ENCODE measurements at places on chromosomes 7 and 10.

DNA sequence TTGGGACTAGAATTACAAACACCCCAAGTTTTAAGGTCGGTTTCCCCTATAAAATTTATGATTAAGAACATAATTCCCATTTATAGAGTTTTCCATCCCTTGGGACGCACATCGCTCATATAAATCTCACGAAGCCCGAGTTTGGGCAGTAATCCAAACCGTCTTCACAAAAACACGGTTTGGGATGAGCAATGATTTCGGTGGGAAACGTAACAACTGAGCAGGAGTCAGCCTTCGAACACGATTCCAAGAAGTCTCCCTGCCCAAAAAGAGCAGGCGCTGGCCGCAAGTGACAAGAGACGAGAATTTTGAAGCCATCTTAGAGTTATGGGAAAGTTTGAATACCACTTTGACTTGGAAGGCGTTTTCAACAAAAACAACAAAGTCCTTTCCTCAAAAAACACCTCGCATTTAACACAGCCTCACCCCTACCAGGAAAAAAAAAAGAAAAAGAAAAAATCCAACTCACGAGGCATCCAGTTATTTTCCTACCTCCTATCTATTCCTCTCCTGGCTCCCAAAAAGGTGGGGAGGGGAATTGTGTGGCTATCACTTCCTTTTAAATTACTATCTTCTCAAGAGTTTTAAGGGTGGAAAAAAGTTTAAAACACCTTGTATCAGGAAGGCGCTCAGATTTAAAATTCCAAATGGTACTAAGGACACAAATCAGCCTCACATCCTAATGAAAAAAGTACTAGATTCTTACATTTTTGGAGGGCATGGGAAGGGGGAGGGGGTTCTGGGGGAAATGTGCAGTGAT is 1.6 kb downstream of the SEPHS1 start:
- no peak for DNase-seq
- H3K27me3 ChIP-seq: no peaks in the 10 kb centered on the region
- H3K4me1 ChIP-seq: peaks cover 51% of the 10 kb centered on the region
- peaks cover 23% of the 10 kb centered on the region for H3K36me3 ChIP-seq
- peak overlapping the region; percentile 92 for H3K27ac ChIP-seq

DNA sequence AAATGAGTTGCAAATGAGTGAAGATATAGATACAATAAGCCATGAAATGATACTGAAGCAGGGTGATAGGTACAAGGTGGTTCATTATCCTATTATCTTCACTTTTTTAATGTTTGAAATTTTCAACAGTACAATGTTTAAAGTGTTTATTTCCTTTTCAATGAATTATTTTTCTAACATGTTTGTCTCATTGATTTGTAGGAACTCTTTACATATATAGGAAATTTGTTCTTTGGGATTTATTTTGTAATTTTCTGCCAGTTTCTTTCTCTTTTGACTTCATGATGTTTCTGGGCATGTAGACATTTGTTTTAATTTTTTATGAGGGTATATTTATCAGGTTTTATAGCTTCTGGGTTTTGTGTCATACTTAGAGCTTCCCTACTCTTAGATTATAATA is 108.9 kb downstream of the EXOC4 start:
- DNase-seq: no peak
- no peaks in the 10 kb centered on the region for H3K27me3 ChIP-seq
- H3K4me3 ChIP-seq: no peak overlapping the region
- no peak overlapping the region for H3K27ac ChIP-seq
- H3K4me1 ChIP-seq: peaks cover 7% of the 10 kb centered on the region
- peaks cover 27% of the 10 kb centered on the region for H3K36me3 ChIP-seq

DNA sequence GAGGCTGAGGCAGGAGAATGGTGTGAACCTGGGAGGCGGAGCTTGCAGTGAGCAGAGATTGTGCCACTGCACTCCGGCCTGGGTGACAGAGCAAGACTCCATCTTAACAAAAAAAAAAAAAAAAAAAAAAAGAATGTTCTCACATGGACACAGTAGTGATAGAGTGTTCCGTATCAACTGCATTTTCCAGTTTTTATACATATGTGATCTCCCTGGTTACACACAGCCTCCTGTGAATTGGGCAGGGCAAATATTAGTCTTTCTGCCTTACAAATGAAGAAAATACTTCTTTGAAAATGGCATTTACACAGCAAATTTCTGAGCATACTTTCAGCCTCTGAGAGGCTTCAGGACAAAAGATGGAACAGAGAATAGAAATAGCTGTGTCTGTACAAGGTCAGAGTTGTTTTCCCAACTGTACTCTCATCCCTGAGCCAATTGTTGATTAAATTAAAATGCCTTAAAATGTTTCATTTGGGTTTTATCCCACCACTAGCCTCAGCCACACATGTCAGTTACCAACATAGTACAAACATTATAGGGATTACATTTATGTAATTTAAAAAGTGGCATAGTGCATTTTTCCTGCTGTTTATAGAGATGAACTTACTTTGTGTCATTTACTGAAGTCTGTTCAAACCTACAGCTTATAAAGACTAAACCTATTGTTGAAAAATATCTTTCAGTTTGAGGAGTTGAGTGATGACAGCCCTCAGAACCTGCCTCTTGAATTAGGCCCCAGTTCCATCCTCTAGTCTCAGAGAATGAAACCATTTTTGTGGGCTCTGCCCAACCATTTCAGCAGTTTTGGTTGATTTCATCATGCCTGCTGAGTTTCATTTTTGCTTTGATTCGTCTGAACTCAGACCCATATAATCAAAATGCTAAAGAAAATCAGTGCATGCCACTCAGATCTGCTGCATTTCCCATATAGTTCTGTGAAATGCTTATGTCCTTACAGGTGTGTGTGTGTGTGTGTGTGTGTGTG is 609.4 kb upstream of the C7orf33 start:
- H3K27ac ChIP-seq: no peak overlapping the region
- DNase-seq: no peak
- no peaks in the 10 kb centered on the region for H3K36me3 ChIP-seq
- no peaks in the 10 kb centered on the region for H3K4me1 ChIP-seq
- H3K4me3 ChIP-seq: no peak overlapping the region

DNA sequence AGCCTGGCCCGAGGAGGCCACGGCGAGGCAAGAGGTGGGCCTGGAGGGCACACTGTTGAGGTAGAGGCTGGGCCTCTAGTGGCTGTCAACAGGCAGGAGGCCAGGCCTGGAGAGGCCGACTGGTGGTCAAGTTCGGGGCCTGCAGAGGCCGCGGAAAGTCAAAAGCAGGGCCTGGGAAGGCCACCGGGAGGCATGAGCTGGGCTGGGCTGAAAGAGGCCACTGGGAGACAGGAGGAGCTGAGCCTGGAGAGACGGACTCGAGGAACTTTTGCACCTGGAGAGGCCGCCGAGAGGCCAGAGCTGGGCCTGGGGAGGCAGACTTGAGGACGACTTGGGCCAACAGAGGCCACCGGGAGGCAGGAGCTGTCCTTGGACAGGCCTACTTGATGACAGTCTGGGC is 321.2 kb downstream of the ZNF479 start:
- H3K27ac ChIP-seq: no peak overlapping the region
- H3K27me3 ChIP-seq: no peaks in the 10 kb centered on the region
- no peak for DNase-seq
- no peaks in the 10 kb centered on the region for H3K36me3 ChIP-seq
- H3K4me3 ChIP-seq: no peak overlapping the region
- H3K4me1 ChIP-seq: no peaks in the 10 kb centered on the region

- H3K4me1 ChIP-seq: peaks cover 49% of the 10 kb centered on the region
- no peak overlapping the region for H3K27ac ChIP-seq
- H3K27me3 ChIP-seq: peaks cover 3% of the 10 kb centered on the region
Measured at GRCh38 chr10:33095867-33096815, 138.1 kb upstream of the ITGB1 start.

DNA sequence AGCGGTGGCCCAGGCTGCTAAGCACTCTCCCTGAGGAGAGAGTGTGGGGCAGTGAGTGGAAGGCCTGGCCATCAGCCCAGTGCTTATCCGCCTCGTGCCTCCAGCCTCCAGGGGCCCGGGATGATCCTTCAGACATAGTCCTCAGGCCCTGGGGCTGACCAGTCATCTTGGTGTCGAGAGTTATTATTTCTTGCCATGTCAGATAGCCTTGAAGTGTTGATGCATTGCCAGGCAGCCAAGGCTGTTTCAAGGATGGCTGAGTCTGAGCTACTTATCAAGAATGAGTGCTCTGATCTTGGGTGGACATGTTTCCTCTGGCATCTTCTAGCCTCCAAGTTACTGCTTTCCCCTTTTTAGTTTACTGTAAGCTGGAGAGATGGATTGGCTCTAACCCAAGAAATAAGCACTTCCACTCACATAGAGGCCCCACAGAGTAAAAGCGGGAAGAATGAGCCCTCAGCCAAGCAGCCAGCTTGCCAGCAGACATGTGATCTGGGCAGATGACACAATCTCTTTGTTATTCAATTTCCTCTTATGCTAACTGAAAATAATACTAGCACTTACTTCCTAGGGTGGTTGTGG is 136.5 kb upstream of the NAMPT start:
- H3K36me3 ChIP-seq: peaks cover 12% of the 10 kb centered on the region
- DNase-seq: no peak
- no peaks in the 10 kb centered on the region for H3K27me3 ChIP-seq
- peak overlapping the region; percentile 75 for H3K27ac ChIP-seq

GRCh38 chr7:37337522-37337921 is 111.1 kb downstream of the ELMO1 start:
- peaks cover 75% of the 10 kb centered on the region for H3K36me3 ChIP-seq
- DNase-seq: no peak
- no peak overlapping the region for H3K4me3 ChIP-seq
- peaks cover 88% of the 10 kb centered on the region for H3K4me1 ChIP-seq
- H3K27me3 ChIP-seq: no peaks in the 10 kb centered on the region
- peak overlapping the region; percentile 3 for H3K27ac ChIP-seq

DNA sequence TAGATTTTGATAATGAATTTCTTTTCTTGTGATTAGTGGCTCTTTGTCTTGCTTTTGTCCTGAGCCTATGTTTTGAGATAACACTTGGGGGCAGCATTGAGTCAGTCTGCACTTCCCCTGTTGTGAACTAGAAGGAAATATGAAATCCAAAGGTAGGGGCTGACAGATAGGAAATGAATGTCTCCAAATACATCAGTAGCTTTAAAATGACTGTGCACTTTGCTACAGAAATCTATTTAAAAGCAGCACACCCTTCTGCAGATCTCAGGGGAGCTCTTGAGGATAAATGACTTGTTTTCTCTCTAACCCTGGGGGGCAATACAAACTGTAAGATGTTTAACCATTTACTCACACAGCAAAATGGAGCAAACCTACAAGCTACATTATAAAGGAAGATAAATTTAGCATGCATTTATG is 176.0 kb upstream of the MYO3A start:
- H3K4me3 ChIP-seq: no peak overlapping the region
- H3K36me3 ChIP-seq: no peaks in the 10 kb centered on the region
- no peaks in the 10 kb centered on the region for H3K4me1 ChIP-seq
- no peak overlapping the region for H3K27ac ChIP-seq
- no peak for DNase-seq

DNA sequence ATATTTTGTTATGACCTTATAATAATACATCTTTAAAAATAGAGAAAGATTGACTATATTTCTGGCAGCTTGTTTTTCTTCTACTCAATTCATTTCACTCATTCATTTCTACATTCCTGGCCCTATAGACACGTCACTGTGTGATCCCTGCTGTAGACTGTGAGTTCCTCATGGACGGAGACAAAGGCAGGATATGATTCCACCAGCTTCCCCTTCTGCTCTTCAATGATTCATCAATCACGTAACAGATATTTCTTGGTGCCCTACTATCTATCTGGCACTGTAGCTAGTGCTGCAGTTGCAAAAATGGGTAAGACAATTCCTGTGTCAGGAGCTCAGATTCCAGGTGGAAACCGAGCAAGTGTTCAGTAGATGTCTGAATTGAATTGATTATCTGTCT is 415.0 kb downstream of the SFMBT2 start:
- peaks cover 6% of the 10 kb centered on the region for H3K27me3 ChIP-seq
- peaks cover 5% of the 10 kb centered on the region for H3K4me1 ChIP-seq
- no peaks in the 10 kb centered on the region for H3K36me3 ChIP-seq
- DNase-seq: no peak

GRCh38 chr7:70738151-70738885 is 393.6 kb upstream of the GALNT17 start:
- peaks cover 23% of the 10 kb centered on the region for H3K4me1 ChIP-seq
- no peaks in the 10 kb centered on the region for H3K36me3 ChIP-seq
- no peak for DNase-seq
- peaks cover 2% of the 10 kb centered on the region for H3K27me3 ChIP-seq
- no peak overlapping the region for H3K4me3 ChIP-seq

GRCh38 chr7:34091321-34091917 is 186.1 kb downstream of the BMPER start:
- no peaks in the 10 kb centered on the region for H3K36me3 ChIP-seq
- H3K4me3 ChIP-seq: no peak overlapping the region
- H3K27me3 ChIP-seq: no peaks in the 10 kb centered on the region
- H3K4me1 ChIP-seq: no peaks in the 10 kb centered on the region
